ENCODE measurements at places on chromosomes 2 and 18.

GRCh38 chr2:102063487-102063911 is 71.7 kb downstream of the IL1R2 start:
- no peak for DNase-seq

DNA sequence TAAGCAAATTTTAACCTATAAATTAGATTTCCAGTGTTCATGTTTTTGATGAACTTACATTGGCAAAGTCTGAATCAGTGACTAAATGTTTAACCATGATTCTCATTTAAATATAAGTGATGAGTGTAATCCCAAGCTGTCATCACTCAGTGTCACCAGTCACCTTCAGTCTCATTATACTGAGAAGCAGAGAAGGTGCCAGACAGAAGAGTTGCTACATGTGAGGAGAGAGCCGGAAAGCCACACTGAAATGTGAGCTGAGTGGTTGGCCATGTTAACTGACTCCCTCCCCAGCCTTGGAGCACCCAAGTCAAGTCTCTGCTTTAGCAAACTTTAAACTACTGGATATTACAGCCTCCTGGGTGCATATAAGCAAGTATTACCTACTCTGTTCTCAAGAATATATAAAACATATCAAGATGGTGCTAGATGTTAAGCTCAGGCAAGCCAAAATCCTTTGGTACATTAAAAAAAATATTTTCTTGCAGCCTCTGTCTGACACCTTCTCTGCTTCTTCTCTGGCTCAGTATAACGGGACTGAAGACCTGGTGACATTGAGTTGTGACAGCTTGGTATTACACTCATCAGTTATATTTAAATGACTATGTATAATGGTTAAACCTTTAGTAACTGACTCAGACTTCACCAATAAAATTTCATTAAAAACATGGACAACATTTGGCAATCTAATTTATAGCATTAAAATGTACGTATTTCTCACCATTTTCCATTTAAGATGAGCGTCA is 75.8 kb upstream of the MAP3K20 start:
- no peak for DNase-seq

DNA sequence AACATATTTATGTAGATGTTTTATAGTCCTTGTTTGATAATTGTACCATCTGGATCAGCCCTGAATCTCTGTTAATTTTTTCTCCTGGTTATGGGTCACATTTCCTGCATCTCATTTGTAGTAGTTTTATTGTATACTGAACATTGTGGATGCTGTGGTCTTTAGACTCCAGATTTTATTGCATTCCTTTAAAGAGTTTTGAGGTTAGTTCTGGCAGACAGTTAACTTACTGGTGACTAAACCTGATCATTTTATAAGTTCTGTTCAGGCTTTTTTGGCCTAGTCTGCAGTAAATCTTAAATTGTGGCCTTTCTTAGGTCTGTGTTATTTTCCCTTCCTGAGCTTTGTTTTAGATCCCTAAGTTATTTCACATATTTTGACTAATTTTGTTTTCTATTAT is 84.3 kb downstream of the FANCL start:
- no peak for DNase-seq

- no peak for DNase-seq
Observed at GRCh38 chr2:105929516-105929915, 184.8 kb downstream of the NCK2 start.

DNA sequence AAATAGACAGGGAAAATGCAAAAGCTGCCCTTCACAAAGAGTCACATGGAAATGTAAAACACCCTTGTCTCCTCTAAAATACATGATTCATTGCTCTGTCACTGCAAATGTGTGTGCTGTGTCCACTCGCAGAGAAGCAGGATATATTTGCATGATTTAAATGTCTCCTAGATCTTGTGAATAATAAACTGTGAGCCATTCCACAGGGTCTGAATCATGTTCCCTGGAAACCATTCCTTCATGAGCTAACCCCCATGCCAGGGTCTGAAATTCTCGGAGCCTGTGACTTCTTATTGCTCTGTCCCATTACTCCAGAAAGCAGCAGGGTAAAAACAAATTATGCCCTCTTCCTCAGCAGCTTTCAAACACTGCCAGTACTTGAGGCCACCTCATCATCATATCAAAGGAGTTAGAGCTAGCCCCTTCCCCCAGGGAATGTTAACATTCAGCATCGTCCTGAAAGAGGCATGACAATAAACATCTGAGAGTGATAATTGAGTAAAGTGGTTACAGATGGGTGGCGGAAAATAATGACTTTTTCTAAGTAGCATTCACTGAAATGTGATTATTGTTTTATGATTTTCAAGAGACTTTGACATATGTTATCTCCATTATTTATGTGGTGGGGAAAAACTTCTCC is 11.7 kb upstream of the CNGA3 start:
- DNase-seq, result no peak

DNA sequence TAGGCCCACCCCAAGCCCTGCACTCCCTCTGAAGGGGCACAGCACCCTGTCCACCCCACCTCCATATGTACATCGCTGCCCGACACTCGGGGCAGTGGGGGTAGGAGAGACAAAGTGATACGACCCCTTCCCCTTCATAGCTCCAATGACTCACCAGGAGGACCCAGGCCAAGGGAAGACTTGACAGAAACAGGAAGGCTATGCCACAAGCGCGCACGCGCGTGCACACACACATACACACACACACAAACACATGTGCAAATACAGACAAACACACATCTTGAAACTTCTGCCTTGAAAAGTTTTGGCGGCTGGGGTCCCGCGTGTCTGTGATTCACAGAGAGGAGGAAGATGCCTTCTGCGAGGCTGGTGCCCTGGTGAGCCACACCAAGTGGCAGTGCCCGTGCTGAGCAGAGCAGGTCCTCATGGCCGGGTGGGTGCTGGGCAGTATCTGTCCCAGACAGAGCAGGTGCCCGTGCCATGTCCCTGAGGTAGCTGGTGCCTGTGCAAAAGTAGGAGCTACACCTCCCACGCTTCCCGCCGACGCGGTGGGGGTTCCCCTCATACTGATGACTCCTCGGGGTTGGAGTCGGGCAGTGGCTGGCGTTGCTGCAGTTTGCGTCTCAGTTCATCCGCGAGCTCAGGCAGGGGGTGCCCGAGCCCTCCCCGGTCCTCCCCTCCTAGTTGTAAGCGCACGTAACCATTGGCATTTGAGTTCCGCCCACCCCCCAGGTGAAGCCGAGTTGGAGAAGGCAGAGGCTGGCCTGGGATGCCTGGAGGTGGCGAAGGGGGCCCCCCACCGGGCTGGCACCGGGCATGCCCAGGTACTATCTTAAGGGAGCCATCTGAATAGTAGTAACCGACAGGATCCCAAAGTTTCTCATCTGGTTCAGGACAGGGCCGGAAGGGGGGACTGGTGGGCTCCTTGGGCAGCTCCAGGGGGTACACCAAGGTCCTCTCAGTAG is 2.5 kb upstream of the ANKRD39 start:
- no peak for DNase-seq

- no peak for DNase-seq
Observed at GRCh38 chr2:60275958-60276357, 277.5 kb downstream of the BCL11A start.

- no peak for DNase-seq
Observed at GRCh38 chr2:66127061-66127460, 307.9 kb upstream of the MEIS1 start.

GRCh38 chr2:39741871-39742270 is 37.2 kb downstream of the THUMPD2 start:
- DNase-seq, result no peak

Measured in stimulated activated CD8-positive, alpha-beta memory T cell treated with anti-CD3 and anti-CD28 coated beads, Interleukin-2, amount 100 ng/mL, for 48 hours (primary cell).